ENCODE measurements at places on chromosomes 3 and 15.
A peak's percentile ranks its signal among the peaks of the same experiment; 100 is the strongest.

GRCh38 chr3:86938416-86939105, 52.4 kb downstream of the VGLL3 start:
- no peak for DNase-seq

- no peak for DNase-seq
Observed at GRCh38 chr15:70048198-70048565, 49.5 kb downstream of the TLE3 start.

DNA sequence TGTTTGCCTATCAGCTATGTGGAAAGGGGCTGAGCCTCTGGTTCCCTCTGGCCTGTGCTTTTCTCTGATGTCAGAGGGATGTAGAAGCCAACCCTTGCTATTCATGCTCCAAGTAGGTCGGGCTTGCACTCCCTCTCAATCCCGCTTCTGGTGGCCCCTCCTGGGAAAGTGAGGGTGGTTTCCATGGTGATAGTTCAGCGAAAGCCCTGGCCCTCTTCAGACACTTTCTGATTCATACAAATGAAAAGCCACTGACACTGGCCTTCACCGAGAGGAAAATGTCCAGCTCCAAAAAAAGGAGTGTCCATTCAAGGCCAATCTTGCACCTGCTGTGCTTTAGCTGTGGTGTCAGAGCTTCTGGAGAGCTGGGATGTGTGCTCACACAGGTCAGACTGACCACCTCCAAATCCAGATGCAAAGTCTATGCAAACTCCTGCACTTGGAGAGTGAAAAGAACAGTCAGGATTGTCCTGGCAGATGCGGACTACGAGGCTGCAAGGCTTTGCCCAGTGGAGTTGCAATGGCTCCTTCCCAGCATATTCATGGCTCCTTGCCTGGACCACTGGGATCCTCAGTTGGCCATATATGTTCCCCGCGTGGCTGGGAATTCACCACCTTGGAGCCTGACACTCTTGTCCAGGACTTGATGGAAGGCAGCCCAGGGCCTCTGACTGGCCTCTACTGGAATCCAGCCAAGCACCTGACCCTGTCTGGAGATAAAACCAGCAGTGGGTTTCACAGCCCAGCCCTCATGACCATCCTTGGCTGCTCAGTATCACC, 96.6 kb downstream of the CEMIP start:
- DNase-seq = no peak

GRCh38 chr15:79965846-79966630, 5.0 kb downstream of the BCL2A1 start:
- no peak for DNase-seq

DNA sequence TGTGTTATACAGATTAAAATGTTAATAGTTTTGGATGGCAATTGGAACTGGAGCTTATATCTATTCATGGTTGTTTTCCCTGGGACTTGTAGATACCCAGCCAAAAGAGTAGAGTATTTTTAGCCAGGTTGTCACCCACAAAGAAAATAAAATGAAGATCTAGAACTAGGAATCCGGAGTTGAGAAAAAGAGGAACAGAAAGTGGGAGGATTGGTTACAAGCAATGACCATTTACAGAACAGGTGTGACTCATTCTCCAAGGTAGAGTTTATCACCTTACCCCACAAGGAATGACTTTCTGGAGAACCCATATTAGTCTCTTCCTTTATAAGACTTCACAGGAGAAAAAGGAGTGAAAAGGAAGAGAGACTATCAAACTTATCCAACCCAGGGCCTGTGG, 99.8 kb downstream of the TMEM108 start:
- DNase-seq = no peak

GRCh38 chr3:153426344-153426743, 264.3 kb downstream of the RAP2B start:
- no peak for DNase-seq

DNA sequence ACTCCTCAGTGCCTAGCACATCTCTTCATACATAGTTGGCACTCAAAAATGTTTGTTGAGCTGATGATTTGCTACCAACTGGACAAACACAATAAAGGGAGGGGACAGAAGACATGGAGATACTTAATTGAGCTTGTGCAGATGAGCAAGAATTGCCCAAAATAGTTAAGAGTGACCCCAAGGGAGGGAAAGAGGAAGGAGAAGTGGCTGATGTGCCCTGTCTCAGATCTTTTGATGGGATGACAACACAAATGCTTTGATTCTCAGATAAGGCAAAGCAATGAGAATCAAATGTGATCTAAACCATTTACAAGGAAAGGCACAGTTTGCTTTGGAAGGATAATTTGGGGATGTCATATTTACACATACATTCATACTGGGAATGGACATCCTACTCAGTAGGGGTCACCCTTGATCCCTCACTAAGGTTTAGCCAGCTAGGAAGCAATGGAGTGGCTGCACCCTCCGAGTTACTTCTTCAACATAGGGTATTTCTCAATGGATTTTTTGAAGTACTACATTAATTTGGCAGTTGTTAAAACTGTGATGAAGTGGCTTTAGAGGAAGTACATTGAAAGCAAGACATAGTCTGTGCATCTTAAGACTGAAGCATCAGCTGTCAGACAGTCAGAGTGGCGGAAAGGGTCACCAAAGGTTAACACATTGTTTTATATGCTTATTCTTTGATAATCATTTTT, 21.9 kb upstream of the SSR3 start:
- no peak for DNase-seq

GRCh38 chr3:143697975-143698374, 150.3 kb downstream of the SLC9A9 start:
- no peak for DNase-seq

- peak; percentile 62 for DNase-seq
Observed at GRCh38 chr3:13018043-13018451, 55.2 kb downstream of the IQSEC1 start.

DNA sequence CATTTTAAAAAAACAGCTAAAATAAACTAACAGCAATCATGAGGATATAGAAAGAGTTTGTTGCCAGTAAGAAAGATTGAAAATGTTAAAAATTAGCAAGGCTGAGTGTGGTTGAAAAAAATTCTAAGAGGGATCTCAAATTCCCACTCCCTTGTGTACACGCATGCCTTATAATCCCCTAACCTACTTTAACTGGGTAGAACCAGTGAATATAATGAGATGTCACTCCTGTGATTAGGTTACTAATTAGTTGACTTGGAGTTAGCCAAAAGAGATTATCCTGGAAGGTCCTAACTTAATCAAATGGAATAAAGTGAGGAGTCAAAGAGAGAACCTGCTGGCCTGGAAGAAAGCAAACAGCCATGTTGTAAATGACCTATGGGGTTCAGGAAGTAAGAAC, 286.0 kb upstream of the TGFBR2 start:
- no peak for DNase-seq

GRCh38 chr3:18987862-18988447, 160.4 kb upstream of the KCNH8 start:
- peak; percentile 7 for DNase-seq

DNA sequence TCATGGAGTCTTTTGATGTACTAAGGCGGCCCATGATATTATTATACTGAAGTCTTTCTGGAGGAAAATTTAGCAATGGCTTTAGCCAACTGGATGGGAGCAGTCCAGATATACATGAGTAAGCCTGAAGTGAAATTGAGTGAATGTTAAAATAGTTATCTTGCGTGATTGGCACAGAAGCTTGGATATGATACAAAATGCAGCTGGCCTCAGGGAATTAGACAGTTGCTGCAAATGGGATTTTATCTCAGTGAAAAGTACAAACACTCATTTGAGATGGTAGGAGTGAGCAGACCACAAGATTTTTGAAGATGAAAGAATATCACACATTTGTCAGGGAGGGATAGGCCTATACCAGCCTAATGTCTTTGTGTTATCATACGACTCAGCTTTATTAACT, 8.9 kb downstream of the LMOD3 start:
- DNase-seq = no peak

GRCh38 chr3:15286022-15286421, 46.4 kb downstream of the SH3BP5 start:
- DNase-seq = no peak

DNA sequence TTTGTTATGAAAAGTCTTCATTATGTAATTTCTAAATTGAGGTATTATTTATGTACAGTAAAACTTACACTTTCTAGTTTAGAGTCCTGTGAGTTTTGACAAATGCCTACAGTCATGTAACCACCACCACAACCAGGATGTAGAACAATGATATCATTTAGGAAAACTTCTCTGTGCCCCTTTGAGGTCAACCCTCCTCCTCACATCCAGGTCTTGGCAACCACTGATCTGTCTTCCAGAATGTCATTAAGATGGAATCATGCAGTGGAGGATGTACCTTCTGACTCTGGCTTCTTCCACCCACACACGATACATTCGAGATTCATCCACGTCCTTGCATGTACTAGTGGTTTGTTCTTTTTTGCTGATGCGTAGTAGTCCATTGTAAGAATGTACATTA, 23.2 kb downstream of the MINAR1 start:
- no peak for DNase-seq

DNA sequence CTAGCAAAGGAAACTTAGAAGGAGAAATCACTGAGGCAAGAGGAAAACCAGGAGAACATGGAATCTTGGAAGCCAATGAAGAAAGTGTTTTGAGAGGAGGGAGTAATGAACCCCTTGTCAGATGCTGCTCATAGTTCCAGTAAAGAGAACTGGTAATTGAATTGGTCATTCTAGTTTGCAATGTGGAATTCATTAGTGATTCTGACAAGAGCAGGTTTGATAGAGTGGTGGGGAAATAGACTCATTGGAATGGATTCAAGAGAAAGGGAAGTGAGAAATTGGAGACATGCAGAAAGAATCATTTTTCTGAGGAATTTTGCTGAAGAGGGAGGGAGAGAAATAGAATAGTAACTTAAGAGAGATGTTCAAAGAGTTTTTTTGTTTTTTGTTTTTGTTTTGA, 21.0 kb downstream of the GLCE start:
- DNase-seq = no peak
